ENCODE measurements at places on chromosomes 1 and 21. TPM values are rescaled to one million over a fixed set of nuclear protein-coding genes. Genes with fewer than 3 reads are reported as not detected.

The PPM1J gene
- total RNA-seq, result 0.69 TPM

The TMEM201 gene
- total RNA-seq, result 2.8 TPM

The GUCA2A gene
- not detected for total RNA-seq

The ZMYND12 gene
- 0.29 TPM for total RNA-seq

The CR1 gene
- not detected for total RNA-seq

The NBPF4 gene
- not detected for total RNA-seq

The KCNK2 gene
- total RNA-seq, result 14.7 TPM

The CELA2A gene
- not detected for total RNA-seq

The SESN2 gene
- total RNA-seq, result 51.1 TPM

The C8B gene
- not detected for total RNA-seq

The IFNGR2 gene
- 67.4 TPM for total RNA-seq

The LYSMD1 gene
- 18.0 TPM for total RNA-seq

The GBP3 gene
- total RNA-seq, result 1.7 TPM

The RYR2 gene
- 4.7 TPM for total RNA-seq

- DNase-seq, result no peak
These were observed 5.0 kb upstream of the KIAA0040 start for GRCh38 chr1:175197531-175197930.

- no peak for DNase-seq
These were observed 5.7 kb upstream of the VANGL2 start for GRCh38 chr1:160394673-160395072.

DNA sequence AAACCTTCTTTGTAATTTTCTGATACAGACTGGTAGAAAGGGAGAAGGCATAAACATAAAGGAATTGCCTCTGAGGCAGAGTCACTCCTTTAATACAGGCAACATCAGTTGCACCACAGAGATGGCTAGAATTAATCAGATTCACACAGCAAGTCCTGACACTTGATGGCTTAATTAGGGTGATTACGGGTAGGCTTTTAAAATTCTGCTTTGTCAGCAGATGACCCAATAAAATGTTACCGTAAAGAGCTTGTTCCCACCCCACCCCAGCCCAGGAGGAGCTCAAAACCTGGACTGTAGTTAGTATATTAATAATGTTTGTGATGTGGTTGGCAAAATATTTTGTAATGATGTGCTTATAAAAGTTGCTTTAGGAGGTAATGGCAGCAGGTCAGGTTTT, 9.3 kb upstream of the BTG3 start:
- DNase-seq, result no peak

DNA sequence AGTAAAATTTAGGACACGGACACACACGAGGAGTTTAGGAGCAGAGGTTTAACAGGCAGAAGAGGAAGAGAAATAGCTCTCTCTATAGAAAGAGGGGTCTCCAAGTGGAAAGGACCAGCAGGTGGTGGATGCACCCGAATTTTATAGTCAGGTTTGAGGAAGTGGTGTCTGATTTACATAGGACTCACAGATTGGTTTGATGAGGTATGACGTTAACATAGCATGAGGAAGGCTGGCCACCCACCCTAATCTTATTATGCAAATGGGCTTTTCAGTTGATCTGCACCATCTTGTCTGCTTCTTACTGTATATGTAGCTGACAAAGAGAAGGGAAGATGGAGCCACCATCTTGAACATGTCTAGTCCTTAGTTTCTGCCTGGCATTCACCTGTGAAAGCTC, 52.5 kb upstream of the RGS2 start:
- DNase-seq, result no peak

DNA sequence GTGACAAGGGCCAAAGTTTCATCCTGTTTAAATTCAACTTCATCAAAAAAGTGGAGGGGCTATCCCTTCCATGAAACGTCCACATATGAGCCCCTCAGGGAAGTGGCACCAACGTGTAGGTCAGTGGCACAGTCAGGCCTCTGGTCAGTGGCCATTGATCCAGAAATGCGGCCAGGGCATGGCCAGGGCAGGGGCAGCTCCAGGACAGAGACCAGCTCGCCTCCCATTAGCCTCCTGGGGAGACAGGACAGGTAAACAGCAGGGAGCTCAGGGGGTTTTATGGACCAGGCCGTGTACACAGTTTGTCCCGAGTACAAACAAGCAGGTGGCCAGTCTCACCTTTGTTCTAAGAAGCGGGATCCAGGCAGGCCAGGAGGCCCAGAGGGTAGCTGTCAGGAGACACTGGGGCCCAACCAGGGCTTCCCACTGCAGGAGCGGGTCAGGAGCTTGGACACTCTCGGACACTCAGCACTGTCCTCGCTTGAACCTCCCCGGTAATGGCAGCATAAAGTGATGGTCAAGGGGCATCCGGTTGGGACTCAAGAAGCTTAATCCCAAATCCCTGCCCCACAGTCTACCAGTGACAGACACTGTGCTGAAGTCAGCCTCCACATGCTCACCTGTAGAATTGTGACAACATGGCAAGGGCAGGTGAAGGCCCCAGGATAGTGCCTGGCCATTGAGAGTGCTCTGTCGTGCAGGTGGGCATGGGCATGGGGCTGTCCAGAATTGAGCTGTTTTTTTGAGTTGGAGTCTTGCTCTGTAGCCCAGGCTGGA, 144.1 kb upstream of the ERRFI1 start:
- no peak for DNase-seq

- no peak for DNase-seq
These were observed 20.6 kb upstream of the SLC45A3 start for GRCh38 chr1:205700865-205701401.

DNA sequence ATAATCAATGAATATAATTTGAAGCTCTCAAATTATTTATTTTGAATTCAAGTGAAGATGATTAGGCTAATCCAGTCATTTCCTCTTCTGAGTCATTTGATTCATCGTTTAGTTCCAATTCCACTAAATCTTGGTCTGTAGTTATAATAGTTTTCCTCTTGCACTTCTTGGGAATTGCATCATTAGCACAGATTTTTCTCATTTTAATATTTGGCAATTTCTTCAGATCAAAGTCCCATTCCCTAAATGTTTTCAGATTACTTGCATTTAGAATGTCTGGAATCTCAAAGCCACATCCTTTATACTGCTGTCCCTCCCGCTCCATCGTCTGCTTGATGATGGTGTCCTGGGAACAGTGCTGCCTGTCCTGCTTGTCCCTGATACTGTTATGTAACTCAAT, 43.5 kb downstream of the MAST2 start:
- DNase-seq, result no peak

DNA sequence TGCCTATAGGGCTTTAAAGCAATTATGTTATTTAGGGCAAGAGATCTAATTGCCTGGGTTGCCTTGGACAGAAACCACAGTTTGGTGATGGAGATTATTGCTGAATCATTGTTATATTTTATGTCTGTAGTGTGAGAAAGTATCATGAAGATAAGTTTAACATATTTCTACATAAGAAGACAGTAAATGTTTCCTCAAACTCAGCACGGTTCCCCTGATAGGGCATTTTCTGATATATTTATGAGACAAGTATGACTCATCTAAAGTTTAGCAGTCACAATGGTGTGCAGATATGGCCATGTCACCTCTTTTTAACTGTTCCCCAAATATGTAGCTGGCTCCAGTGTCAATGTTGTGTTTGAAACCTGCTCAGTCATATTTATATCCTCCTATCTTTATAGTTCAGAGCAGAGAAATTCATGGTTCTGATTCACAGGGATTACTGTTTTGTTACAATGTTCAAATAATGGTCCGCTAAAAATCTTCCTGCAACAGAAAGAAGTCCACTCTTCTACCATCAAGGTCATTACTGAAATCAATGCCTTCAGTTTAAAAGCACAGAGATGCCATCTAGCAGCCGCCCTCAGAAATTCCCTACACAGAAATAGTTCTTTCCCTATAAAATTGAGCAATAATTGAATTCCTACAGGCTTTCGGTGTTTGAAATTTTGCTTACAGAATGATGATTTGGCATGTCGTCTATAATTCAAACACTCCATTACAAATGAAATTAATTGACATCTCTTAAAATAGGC, 3.7 kb downstream of the OLFM3 start:
- no peak for DNase-seq

DNA sequence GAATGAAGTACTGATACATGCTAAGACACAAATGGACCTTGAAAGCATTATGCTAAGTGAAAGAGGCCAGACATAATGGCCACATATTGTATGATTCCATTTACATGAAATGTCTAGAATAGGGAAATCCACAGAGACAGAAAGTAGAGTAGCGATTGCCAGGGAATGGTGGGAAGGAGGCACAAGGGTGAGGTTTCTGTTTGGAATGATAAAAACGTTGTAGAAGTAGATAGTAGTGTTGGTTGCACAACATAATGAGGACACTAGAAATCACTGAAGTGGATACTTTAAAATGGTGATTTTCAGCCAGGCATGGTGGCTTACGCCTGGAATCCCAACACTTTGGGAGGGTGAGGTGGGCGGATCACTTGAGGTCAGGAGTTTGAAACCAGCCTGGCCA, 97.6 kb upstream of the VANGL1 start:
- DNase-seq, result no peak

- no peak for DNase-seq
These were observed 1199.5 kb upstream of the TMPRSS15 start for GRCh38 chr21:19603011-19603593.

DNA sequence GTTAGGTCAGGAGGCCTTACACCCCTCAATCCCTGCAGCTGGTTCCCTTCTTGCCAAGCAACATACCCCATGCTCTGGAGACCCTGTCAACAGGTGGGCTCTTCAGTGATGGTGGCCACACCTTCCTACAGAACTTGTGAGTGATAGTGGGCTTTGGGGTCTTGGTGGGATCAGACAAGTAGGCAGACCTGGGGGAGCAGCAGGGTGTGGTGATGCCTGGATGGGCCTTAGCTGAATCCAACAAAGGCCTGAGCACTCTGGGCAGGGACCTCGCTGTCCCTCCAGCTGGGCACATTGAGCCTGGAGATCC, 14.9 kb downstream of the FAAH start:
- DNase-seq, result no peak

- DNase-seq, result no peak
These were observed at the start of gene OR6K3 for GRCh38 chr1:158720620-158721019. OR6K3 (minus strand) TSS chr1:158720720; CDS start chr1:158718115, 2,605 bp downstream.

- peak; percentile 71 for DNase-seq
These were observed 34.8 kb upstream of the ZBTB40 start for GRCh38 chr1:22416555-22417454.

GRCh38 chr1:56390232-56390867, 189.0 kb downstream of the PLPP3 start:
- DNase-seq, result no peak

- DNase-seq, result peak; percentile 69
These were observed 494 bp upstream of the PIP5K1A start for GRCh38 chr1:151197863-151198253.

DNA sequence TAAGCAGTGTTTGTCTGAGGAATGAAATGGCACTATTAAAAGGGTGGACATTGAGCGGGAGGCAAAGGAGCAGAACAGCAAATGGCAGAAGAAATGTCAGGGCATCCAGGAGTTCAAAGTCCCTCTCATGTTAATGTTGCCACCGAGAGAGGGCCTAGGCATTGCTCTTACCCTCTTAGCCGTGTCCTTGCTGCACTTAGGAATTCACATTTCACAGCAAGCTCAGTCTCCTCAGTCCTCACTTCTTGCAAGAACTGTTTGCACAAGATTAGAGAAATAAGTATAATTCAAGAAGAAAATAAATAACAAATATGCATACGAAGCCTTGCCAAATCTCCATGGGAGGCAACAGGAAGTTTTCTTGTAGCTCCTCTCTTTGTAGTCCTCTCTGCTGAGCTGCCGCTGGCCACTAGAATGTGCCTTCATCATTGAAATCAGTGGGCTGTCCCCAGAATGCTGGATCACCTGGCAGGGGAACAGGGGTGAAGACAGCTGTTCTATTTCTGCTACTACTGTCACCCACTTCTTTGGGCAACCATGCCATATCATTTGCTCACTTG, 205.8 kb downstream of the ZNF326 start:
- DNase-seq, result no peak

DNA sequence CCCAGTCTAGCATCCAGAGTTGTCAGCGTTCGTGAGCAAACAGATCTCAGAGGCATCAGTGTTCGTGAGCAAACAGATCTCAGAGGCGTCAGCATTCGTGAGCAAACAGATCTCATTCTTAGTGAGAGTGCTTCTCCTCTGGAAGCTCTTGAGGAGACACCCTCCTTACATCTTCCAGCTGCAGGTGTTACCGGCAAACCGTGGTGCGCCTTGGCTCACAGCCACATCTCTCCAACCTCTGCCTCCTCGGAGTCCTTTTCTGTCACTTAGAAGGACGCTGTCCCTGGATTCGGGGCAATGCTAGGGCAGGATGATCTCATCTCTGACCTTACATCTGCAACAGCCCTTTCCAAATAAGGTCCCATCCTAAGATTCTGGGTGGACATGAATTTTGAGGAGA, 14.6 kb upstream of the UMODL1 start:
- no peak for DNase-seq

DNA sequence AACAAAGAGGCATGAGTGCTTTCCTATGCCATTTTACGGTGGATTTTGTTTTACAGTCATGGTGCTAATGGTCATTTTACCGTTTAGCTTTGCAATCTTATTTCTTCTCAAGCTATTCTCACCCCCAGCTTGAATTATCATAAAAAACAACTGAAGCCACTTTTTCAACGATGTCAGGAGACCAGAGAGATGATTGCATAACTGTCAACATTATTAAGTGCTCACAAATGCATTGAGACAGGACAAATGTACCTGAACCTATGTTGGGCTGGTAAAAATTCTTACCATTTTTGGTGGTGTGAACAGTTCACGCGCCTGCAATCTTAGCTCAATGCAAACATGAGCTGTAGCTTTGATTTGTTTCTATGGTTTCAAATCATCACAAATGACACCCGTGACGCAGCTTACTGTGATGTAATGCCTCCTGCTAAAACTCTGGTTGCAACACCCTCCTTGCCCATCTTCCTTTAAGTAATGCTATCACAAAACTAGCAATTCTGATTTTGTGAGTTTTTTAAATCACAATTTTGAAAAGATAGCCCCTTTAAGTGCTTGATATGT, 104.4 kb downstream of the UCHL5 start:
- DNase-seq, result no peak

- no peak for DNase-seq
These were observed 66.4 kb downstream of the LMX1A start for GRCh38 chr1:165290148-165290547.

DNA sequence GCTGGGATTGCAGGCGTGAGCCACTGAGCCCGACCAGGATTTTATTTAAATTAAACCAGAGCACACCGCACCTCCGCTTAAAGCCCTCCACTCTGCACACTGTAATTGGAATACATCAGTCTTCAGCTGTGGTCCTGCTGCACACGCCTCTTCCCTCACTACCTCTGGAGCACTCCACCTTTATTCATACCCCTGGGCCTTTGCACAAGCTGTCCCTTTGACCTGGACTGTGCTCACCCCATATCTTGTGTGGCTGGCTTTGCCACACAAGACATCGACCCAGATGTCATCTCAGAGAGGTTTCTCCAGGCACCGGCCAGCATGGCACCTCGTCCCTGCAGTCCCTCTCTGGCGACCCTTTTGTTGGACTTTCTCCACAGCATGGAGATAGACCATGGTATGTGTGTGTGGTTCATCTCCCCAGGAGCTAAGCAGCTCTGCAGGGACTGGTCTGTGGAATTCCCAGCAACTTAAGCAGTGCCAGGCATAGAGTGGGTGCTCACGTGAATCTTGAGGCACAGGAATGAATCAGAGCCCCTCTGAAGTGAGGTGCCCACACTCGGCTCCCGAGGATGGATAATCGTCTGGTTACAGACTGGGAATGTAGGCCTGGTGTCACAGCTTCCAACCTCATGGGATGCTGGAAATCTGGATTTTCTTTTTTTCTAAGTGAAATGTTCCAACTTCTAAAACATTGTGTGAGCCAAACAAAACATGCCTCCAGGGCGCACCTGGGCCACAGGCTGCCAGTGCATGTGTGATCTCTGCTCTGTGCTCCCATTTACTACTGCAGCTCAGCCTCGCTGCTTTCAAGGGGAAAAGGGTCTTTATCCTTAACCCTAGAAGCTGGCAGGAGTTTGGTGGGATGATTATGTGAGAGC, 61.9 kb downstream of the EVA1C start:
- DNase-seq, result no peak

Measured in NCI-H460 (cell line).